Stimulated activated CD4-positive, alpha-beta T cell treated with anti-CD3 and anti-CD28 coated beads, Interleukin-15, amount 100 ng/mL, for 1 hour (primary cell): ENCODE measurements at places on chromosomes 6 and 20.

GRCh38 chr20:63973636-63974401, 4.1 kb upstream of the ZNF512B start:
- DNase-seq: peak; percentile 61

- no peak for DNase-seq
Measured at GRCh38 chr6:25697537-25698340, 45.7 kb downstream of the SCGN start.

DNA sequence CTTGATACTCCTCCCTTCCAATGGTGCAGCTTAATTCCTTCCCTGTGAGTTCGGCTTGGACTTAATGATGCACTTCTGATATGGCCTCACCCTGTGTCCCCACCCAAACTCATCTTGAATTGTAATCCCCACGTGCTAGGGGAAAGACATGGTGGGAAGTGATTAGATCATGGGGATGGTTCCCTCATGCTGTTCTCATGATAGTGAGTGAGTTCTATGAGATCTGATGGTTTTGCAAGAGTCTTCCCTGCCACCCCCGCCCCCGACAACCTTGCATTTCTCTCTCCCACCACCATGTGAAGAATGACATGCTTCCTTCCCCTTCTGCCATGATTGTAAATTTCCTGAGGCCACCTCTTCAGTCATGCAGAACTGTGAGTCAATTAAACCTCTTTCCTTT, 50.3 kb upstream of the HLA-G start:
- DNase-seq: no peak

DNA sequence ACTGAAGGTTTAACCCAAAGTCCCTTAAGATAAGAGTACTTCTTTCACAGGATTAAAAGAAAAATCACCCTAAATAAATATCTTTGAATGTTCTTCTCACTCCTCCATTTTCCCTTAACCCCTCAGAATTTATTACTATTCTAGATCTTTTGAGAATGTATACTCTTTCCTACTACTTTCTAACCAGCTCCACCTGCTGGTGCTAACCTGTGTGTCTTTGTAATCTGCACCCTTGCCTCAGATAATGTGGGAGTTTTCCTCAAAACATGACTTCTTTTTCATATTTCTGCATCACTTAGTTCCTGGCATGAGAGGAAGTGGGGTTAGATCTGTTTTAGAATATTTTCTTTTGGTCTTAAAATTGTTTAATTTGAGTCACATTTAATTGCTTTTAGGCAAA, 394.2 kb downstream of the BMP2 start:
- DNase-seq: no peak

DNA sequence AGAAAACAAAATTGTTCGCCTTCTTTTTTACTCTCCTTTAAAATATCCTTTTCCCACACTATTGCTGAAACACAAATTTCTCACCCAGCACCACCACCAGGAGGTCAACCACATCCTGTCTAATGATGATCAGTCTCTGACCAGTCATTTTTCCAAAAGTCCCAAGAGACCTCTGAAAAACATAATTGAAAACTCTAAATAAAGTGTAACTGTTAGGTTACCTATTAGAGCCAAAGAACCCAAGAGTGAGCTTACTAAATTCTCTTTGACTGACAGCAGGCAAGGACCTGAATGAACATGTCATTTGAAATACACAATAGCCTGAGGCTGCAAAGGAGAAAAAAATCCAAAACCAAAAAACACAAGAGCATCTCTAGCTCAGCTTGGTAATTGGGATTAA, 735.4 kb downstream of the CBLN4 start:
- DNase-seq: no peak

GRCh38 chr6:139912735-139913400, 538.4 kb upstream of the CITED2 start:
- DNase-seq: no peak

GRCh38 chr6:77876300-77876699, 223.5 kb downstream of the MEI4 start:
- DNase-seq: no peak

GRCh38 chr6:37622646-37623071, 75.0 kb downstream of the MDGA1 start:
- no peak for DNase-seq

DNA sequence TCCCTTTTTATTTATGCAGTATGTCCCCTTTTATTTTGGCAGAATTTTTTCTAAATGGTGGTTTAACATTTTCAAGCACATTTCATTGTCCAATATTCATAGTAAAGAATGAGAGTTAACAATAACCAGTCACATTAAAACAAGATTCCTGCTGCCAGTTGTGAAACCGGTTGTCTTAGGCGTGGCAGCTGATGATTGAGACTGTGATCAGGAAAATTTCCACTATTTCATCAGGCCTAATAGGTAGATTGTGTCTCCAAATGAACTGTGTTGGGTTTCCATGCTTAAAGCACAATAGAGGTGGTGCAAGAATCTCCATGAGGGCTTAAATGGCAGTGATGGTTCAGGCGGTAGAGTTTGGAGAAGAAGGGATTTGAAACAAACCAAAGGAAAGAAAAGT, 15.3 kb downstream of the PRDM1 start:
- DNase-seq: no peak

GRCh38 chr6:35474131-35474941, 6.1 kb downstream of the RPL10A start:
- DNase-seq: no peak

DNA sequence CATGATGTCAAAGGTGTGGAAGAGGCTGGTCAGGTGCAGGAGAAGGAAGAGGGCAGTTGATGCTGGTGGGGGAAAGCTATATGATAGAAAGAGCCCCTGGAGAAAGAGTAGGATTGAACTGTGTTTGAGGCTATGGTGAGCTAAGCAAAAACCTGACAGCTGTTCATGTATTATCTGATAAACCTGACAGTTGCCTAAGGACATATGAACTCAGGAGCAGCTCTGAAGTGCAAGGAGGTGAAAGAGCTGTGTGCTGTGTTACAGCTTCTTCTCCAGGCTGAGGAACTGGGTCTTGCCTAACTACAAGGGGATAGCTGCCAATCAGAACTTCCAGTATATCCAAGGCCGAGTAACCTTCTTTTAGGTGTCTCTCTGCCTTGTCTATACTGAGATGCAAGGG, 81.8 kb downstream of the LCA5 start:
- DNase-seq: no peak

DNA sequence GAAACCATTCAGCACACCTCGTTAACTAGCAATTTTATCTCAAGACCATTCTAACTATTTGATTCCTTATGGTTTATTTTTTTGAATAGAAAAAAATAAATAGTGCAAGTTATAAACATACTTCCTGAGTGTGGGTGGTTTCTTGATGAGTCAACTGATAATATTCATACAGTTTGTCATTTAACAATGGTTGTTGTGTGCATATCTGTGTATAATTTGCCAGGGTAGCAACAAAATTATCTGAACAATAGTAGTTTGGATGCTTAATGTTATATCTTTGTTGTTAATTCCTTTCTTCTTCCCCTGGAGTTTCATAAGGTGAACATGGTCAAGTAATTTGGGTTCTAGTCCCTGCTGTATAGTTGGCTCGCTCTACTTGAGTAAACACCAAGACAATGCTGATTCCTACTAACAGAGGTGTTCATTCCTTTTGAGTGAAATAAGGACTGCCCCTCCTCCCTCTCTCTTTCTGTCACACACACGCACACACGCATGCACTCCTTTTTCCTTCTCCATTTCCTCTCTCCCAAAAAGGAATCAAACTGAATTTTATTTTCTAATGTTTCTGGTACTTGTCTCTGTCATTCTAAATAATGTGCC, 938.1 kb upstream of the EPHA7 start:
- DNase-seq: no peak

DNA sequence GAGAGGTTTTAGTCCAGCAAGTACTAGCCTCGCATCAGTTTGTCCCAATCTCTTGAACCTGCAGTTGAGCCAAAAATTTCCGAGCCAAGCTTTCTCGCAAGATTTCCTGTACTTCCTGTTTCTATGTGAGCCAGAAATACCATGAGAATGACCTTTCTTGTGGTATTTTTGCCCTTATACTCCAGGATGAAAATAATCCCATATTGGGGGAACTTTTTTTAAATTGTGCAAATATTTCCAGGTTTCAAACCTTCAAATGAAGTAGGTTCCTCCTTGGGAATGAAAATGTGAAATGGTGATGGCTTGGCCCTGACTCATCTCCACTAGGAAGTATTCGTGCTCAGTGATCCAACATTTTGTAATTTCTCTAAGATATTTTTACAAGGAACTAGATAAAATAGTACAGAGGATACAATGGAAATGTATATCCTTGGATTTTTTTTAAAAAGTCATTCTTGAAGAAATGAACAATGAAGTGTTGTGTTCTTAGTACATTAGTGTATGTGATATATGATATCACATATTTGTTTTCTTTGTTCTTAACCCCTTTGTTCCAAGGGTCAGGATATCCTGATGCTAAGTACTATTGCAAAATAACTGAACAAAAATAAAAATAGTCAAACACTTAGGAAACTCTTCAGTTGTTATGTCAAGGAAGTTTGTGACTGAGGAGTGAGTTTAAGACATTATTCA, 184.0 kb downstream of the PDE7B start:
- DNase-seq: no peak

GRCh38 chr6:169216830-169217229, 36.8 kb downstream of the THBS2 start:
- DNase-seq: no peak
